ENCODE measurements at places on chromosomes 3 and 15.

DNA sequence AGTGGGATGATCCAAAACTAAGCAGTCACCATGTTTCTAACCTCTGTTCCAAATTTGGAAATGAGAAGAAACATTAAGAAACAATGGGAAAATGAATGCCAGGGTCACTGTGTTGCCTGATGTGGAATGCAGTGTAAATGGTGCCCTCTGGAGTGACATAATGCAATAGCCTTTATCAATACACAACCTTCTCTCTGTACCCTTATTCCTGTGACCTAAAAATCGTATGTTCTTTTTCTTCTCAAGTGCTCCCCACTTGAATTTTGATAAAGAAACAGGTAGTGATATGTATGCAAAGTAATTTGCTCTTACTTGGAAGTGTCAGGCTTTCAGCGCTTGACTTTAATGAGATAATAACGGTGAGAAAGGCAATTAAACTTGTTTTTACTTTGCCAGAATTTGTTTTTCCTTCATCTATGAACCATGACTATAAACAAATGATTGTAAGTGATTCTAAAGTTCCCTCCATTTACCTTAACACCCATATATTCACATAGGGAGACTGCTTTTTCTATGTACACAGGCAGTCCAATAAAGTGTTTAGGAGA, 145.8 kb upstream of the THRB start:
- DNase-seq: peak; percentile 22
- H3K4me1 ChIP-seq: no peaks in the 10 kb centered on the region
- no peaks in the 10 kb centered on the region for H3K27me3 ChIP-seq
- H3K4me3 ChIP-seq: no peak overlapping the region
- H3K27ac ChIP-seq: no peak overlapping the region

GRCh38 chr3:112247900-112248299, 46.1 kb downstream of the SLC9C1 start:
- no peaks in the 10 kb centered on the region for H3K36me3 ChIP-seq
- H3K27ac ChIP-seq: no peak overlapping the region
- no peak for DNase-seq

DNA sequence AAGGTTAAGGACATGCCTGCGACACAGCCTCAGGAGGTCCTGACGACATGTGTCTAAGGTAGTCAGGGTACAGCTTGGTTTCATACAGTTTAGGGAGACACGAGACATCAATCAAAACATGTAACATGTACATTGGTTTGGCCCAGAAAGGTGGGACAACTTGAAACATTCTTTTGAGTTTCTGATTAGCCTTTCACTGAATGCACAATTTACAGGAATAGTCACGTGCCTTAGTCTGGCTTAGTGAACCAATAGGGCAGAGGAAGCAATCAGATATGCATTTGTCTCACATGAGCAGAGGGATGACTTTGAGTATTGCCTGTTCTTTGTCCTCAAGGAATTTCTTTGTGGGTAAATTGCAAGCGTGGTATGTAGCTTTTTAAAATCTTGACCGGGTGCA, 24.5 kb upstream of the HDAC11 start:
- no peaks in the 10 kb centered on the region for H3K4me1 ChIP-seq
- H3K4me3 ChIP-seq: no peak overlapping the region
- no peak for DNase-seq
- no peaks in the 10 kb centered on the region for H3K27me3 ChIP-seq
- H3K27ac ChIP-seq: no peak overlapping the region

DNA sequence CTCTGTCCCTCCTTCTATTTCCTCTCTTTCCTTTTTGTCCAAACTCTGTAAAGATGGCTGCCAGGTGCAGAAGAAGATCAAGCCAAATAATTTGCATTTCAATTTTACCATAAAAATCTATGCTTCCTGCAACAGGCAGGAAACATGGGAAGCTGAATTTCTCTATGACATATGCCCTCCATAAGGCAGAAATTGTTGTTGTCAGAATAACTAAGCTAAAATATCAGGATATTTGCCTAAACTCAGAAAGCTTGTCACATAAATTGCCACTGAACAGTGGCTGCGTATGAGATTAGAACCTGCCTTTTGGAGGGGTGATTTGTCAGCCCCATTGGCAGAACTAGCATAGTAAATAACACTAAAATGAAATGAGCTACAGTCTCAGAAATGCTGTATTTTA, 288.3 kb upstream of the LMCD1 start:
- no peak overlapping the region for H3K27ac ChIP-seq
- no peak for DNase-seq
- H3K4me1 ChIP-seq: no peaks in the 10 kb centered on the region
- no peaks in the 10 kb centered on the region for H3K27me3 ChIP-seq

GRCh38 chr3:195248281-195248680, 22.7 kb downstream of the XXYLT1 start:
- H3K27me3 ChIP-seq: no peaks in the 10 kb centered on the region
- no peaks in the 10 kb centered on the region for H3K4me1 ChIP-seq
- DNase-seq: no peak
- H3K4me3 ChIP-seq: no peak overlapping the region
- no peak overlapping the region for H3K27ac ChIP-seq

GRCh38 chr3:194928831-194929577, 243.3 kb downstream of the FAM43A start:
- DNase-seq: peak; percentile 16
- H3K27me3 ChIP-seq: no peaks in the 10 kb centered on the region

DNA sequence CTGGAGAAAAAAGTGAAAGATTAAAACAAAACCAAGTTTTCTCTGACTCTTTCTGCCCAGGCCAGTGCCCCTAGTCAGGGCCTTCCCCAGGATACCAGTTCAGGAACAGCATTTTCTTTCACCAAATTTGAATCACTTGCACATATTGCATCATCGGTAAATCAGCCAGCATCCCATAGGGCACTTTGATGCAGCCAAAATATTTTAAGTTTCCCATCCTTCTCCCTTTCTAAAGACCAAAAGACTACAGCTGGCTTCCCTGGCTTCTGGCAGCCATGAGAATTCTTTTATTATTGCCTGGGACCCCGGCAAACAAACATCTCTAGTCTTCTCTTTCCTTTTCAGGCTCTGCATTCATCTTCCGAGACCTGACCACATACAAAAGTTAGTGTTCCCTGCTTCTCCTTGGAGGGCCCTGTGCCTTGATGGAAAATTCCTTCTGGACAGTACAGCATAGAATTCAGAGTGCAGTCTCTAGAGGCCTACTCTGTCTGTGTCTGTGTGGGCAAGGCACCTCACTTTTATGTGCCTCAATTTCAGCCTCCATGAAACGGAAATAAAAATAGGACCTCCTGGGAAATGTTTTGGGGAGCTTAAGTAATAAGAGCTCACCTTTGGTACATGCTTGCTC, 348.0 kb downstream of the VPS13C start:
- H3K4me3 ChIP-seq: no peak overlapping the region
- H3K36me3 ChIP-seq: no peaks in the 10 kb centered on the region
- no peaks in the 10 kb centered on the region for H3K27me3 ChIP-seq
- H3K4me1 ChIP-seq: no peaks in the 10 kb centered on the region
- no peak for DNase-seq

DNA sequence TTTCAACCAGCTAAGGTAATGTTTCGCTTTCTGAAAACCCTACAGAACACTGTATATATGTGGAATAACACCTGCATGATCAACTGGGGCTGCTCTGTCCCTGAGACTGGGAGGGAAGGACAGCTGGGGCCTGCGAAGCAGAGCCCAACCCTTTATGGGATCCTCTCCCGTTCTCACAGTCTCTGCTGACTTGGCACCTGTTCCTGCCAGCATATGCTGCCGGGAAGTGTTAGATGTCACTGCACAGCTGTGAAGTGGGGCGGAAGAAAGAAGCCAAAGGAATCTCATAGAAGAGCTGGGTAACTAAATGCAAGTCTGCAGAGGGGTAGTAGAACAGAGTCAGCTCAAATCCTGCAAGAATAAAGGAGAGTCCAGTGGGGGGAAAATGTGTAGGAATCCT, 29.6 kb downstream of the LRRC3B start:
- H3K4me1 ChIP-seq: no peaks in the 10 kb centered on the region
- H3K36me3 ChIP-seq: no peaks in the 10 kb centered on the region
- H3K27ac ChIP-seq: no peak overlapping the region
- no peak overlapping the region for H3K4me3 ChIP-seq
- no peaks in the 10 kb centered on the region for H3K27me3 ChIP-seq

DNA sequence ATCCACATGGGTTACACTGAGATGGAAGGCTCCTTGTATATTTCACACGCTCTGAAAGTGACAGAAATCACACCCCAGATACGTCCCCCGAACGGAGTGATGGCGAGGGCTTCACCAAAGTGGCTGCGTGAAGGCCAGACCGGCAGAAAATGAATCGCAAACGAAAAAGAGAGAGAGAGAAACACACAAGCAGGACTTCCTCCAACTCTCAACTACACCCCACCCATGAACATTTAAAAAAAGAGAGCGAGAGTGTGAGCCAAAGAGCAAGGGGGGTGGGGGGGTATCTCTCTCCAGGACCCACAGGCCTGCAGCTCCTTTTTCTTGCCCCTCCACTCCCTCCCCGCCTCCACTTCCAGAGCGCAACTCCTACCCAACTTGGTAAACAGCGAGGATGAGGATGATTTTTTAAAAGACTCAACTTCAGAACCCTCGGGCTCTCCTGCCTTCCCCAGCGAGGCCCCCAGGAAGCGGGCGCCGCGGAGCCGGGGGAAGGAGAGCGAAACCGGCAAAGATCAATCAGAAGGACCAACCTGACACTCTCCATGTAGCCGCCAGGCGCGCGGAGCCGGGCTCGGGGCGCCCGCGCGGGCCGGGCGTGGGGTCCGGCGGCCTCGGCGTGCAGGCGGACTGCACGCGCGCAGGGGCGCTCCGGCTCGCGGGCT, 519.1 kb downstream of the FOXP1 start:
- peak overlapping the region; percentile 95 for H3K27ac ChIP-seq
- H3K27me3 ChIP-seq: no peaks in the 10 kb centered on the region
- H3K4me1 ChIP-seq: peaks cover 43% of the 10 kb centered on the region
- DNase-seq: peak; percentile 51
- no peaks in the 10 kb centered on the region for H3K36me3 ChIP-seq
- H3K4me3 ChIP-seq: peak overlapping the region; percentile 60

DNA sequence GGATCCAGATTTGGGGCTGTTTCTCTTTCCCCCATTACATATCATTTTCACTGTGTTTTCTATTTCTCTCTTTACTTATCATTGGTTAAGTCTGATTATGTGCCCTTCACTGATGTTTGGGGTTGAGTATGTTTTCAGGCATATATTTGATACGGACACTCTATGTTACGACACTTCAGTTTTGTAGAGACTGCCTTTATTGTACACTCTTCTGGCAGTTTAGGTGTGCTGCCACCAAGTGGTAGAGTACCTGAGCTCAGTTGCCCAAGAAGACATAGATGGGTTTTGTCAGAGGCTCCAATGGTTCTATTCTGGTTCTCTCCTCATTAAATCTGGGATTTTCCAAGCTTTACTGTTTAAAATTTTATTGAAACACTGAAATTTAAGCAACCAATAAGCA, 255.0 kb upstream of the ROPN1 start:
- DNase-seq: no peak
- peak overlapping the region; percentile 93 for H3K27ac ChIP-seq
- H3K36me3 ChIP-seq: no peaks in the 10 kb centered on the region
- H3K27me3 ChIP-seq: no peaks in the 10 kb centered on the region

DNA sequence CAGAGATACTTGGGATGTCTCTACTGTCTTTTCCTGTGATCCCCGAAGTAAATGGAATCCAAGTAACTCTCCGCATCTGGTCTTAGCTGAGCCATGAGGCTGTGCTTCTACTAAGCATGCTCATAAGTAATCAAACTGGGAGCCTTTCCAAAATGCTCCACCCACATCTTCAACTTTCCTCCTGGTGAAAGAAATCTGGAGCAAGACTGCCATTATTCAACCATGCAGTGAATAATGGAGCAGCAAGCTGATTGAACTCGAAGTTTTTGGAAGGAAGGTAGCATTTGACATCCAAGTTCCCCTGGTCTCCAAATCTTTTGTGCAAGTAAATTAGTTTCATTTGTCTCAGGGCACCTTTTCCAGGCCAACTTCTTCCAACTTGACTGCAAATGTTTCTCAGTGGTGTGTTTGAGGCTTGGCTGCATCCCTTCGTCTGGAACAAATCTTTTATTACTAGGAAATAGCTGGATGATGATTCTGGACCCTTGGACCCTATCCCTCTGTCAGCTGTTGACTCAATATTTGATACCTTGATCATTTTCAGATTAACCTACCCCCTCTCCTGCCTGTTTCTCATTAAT, 19.4 kb downstream of the GXYLT2 start:
- peak overlapping the region; percentile 52 for H3K27ac ChIP-seq
- H3K4me1 ChIP-seq: peaks cover 46% of the 10 kb centered on the region
- DNase-seq: peak; percentile 52
- H3K4me3 ChIP-seq: no peak overlapping the region
- H3K27me3 ChIP-seq: no peaks in the 10 kb centered on the region
- H3K36me3 ChIP-seq: no peaks in the 10 kb centered on the region

GRCh38 chr3:11248596-11248995, 23.6 kb upstream of the ATG7 start:
- no peak overlapping the region for H3K27ac ChIP-seq
- DNase-seq: no peak

- H3K4me1 ChIP-seq: no peaks in the 10 kb centered on the region
- no peaks in the 10 kb centered on the region for H3K27me3 ChIP-seq
- DNase-seq: no peak
- H3K36me3 ChIP-seq: peaks cover 21% of the 10 kb centered on the region
- H3K27ac ChIP-seq: no peak overlapping the region
Observed at GRCh38 chr3:11818033-11818432, 28.7 kb downstream of the TAMM41 start.

GRCh38 chr15:66572146-66572545, 6.3 kb upstream of the LCTL start:
- H3K27ac ChIP-seq: no peak overlapping the region
- no peak overlapping the region for H3K4me3 ChIP-seq
- no peaks in the 10 kb centered on the region for H3K36me3 ChIP-seq
- no peaks in the 10 kb centered on the region for H3K4me1 ChIP-seq
- no peak for DNase-seq

DNA sequence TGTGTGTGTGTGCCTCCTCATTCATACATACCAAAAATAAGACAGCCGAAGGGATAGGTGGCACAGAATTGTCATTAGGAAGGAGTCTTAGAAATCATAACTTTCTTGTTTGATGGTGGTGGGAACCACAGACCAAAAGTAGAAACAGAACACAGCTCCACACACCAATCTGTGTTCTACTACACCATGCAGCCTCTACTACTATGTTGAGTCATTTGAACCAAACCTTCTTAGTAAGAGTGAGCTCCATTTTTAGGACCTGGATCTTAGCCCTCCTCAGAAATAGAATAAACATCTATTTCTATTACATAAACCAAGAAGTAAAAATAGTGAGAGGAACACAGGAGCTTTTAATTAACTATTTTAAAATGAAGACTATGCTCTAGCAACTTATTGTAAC, 27.9 kb upstream of the PLCH1 start:
- no peak for DNase-seq
- H3K27ac ChIP-seq: no peak overlapping the region
- H3K4me1 ChIP-seq: no peaks in the 10 kb centered on the region
- H3K4me3 ChIP-seq: no peak overlapping the region
- no peaks in the 10 kb centered on the region for H3K27me3 ChIP-seq
- H3K36me3 ChIP-seq: peaks cover 5% of the 10 kb centered on the region

All from thyroid gland (tissue), 4 donors.